Stimulated activated CD4-positive, alpha-beta T cell treated with anti-CD3 and anti-CD28 coated beads, Interleukin-2, amount 100 ng/mL, for 24 hours (primary cell): ENCODE measurements at places on chromosomes 11 and 22.

GRCh38 chr22:19554834-19555404 is 30.7 kb upstream of the CLDN5 start:
- DNase-seq, result no peak

DNA sequence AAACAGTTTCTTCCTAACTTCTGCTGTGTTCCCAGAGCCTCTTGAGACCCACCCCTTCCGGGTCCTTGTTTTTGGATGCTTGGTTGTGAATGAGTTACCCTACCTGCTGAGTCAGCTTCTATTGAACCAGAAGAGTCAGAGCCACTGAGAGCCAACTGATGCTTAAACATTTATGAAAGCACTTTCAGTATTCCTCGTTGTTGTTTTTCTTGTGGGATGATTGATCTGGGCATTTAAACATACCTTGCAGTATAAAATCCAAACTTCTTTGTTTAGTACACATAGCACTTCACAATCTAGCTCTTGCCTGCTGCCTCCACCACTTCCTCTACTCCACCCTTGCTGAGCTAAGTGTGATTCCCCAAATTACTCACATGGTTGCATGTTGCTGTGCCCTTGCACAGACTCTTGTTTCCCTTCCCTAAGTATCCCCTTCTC is 5.5 kb downstream of the PRSS23 start:
- peak; percentile 35 for DNase-seq

GRCh38 chr22:20590477-20591294 is 83.3 kb downstream of the MED15 start:
- DNase-seq, result no peak

DNA sequence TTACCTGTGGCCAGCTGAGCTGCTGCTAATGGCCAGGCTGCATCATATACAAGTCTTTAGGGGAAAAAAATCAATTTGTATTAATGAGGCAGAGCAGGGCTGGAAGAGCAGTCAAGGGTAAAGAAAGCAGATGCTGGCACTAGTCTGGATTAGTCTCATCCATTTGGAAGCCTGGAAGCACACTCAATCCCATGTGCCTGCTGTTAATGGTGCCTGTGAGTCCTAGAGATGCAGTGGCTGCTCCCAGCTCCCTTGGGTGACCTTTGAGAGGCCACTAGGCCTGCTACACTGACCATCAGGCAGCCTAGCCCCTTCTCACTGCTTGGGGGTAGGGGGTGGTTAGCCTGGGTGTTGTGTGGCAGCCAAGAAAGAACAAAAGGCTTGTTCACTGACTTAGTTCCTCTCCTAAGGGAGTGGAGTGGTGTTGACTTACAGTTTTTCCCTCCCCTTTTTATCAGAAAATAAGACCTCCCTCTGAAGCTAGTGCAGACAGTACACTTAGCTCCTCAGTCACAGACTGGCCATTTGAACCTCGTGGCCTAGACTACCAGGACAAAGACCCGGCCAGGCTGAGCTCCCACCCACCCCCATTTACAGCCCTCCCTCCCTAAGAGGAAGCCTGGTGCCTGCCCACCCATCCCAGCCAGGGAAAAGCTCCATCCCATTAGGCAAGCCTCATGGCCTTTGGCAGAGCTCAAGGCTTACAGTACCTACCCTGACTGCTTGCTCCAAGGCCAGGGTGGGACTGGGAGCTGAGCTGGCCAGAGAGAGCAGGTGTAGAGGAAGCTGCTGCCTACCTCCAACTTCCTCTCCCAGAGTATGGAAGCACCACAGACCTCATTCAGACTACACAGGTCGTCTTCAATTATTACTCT is 7.8 kb downstream of the PIK3IP1 start:
- no peak for DNase-seq

GRCh38 chr11:68027667-68028066 is 2.8 kb upstream of the NDUFS8 start:
- DNase-seq, result no peak

DNA sequence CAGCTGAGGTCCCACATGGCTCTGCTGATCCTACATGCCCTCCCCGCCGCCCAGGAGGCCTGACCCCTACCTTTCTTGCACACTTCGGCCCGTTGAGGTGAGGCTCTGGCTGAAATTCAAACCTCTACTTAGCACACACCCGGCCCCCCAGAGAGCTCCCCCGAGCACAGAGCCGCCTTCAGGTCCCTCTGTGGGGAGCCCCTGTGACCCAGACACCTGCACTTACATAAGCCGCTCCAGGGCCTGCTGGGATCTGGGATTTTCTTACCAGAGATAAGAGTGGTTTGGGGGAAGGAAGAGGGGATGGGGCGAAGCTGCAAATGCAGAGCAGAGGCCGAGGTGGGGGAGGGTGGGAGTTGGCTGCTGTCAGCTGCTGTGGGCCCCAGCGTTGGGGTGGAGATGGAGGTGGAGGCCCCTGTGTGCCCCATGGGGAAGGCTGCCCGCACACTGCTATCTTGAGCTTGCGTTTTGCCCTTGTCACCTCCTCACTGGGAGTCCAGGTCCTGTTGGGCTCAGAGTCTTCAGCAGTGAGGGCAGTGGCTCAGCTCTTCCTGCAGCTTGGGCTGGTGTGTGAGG is 30.6 kb downstream of the CAPN1 start:
- DNase-seq, result no peak

- DNase-seq, result no peak
Measured at GRCh38 chr11:69078930-69079605, 30.3 kb downstream of the TPCN2 start.

DNA sequence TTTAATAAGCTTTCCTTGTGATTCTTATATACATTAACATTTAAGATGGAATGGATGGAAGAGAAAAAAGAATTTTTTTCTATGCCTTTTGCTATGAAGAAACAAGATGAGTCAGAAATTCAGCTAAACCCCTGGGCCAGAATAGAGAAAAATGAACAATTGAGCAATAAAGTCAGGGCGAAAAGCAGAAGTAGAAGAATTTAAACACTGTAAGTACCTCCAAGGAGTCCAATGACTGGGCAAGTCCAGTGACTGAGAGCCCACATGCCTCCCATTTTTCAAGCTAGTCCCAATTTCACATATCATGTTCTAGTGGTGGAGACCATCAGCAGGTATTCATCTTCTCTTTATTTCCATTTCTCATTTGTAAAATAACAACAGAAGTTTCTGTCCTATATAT is 18.6 kb upstream of the APLP2 start:
- DNase-seq, result no peak

DNA sequence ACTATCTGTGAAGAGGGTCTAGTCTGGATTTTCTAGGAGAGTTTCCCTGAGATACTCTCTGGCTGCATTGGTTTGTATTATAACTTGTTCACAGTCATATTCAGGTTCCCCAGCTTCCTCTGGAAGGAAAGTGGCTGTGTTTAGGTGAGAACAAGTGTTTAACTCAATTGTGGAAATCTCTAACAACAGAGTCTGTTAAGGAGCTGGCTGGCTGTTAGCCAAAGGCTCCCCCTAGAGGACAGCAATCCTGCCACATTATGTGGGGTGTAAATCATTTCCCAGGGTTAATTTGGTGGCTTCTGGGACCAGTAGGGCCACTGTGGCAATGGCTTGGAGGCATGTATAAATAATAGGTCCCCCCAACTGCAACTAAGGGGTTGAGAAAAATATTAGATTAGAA is 18.4 kb downstream of the MS4A6E start:
- peak; percentile 39 for DNase-seq

GRCh38 chr11:66218846-66219620 is 49.4 kb upstream of the RAB1B start:
- no peak for DNase-seq
